ENCODE measurements at places on chromosomes 1 and 21.

GRCh38 chr1:25802915-25803314, 2.9 kb downstream of the SELENON start:
- no peak for DNase-seq

- DNase-seq, result peak; percentile 41
These were observed 5.0 kb downstream of the HAPLN2 start for GRCh38 chr1:156623946-156624813.

GRCh38 chr1:53473463-53473862, 14.3 kb downstream of the DMRTB1 start:
- DNase-seq, result no peak

DNA sequence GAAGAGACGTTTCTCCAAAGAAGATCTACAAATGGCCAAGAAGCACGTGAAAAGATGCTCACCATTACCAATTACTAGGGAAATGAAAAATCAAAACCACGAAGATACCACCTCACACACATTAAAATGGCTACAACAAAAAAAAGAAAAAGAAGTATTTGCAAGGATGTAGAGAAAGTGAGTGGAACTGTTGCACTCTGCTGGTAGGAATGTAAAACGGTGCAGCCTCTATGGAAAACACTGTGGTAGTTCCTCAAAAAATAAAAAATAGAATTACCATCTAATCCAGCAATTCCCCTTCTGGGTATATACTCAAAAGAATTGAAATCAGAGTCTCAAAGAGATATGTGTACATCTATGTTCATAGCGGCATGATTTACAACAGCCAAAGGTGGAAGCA, 115.4 kb upstream of the EDN2 start:
- DNase-seq, result no peak

- DNase-seq, result peak; percentile 36
These were observed 433 bp upstream of the DMBX1 start for GRCh38 chr1:46489169-46489637.

DNA sequence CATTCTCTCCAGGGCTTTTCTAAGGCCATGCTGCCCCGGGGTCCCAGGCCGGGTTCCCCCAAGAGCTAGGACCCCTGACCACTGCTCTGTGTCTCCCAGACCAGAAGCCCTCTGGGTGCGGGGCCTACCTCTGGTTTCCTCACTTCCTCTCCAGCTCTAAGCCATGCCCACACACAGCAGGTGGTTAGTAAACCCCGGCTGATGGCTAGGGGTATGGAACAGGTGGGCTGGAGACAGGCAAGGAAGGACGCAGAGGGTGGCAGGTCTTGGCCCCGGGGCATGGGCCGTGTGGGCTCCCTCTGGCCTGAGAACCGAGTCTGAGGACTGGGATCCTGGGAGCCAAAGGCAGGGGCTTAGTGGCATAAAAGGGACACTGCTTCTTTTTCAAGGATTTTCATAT, 15.9 kb upstream of the PLCH2 start:
- no peak for DNase-seq

GRCh38 chr1:162970021-162970420, 99.1 kb upstream of the RGS4 start:
- no peak for DNase-seq

- DNase-seq, result no peak
These were observed 375.1 kb downstream of the NPHP4 start for GRCh38 chr1:5617179-5617520.

DNA sequence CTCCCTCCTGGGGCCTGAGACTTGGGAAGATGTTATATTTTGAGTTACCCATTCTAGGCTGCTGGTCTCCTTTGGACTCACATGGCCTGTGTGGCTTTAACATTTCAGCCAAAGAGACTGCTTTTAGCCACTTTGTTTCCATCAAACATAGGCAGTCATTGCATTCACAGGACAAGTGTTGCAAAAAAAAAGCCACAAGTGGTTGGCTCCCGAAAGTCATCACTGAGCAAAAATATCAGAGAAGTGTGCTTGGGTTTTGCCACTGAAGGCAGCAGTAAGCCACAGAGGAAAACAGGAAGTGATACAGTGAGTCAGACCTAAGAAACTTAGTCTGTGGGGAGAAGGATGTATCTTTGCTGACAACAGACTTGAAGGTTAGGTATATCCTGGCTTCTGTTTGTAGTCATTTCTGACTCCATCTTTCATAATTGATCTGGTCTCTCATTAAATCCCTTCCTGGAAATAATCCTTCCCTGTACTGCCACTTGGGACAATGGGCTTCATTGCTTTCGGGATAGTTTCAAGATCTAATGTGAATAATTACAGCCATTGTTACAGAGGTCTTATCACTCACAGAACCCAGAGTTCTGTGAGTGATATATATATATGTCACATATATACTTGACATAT, 80.9 kb downstream of the COLGALT2 start:
- no peak for DNase-seq

- DNase-seq, result no peak
These were observed 19.8 kb downstream of the SH3BP5L start for GRCh38 chr1:248805876-248806275.

DNA sequence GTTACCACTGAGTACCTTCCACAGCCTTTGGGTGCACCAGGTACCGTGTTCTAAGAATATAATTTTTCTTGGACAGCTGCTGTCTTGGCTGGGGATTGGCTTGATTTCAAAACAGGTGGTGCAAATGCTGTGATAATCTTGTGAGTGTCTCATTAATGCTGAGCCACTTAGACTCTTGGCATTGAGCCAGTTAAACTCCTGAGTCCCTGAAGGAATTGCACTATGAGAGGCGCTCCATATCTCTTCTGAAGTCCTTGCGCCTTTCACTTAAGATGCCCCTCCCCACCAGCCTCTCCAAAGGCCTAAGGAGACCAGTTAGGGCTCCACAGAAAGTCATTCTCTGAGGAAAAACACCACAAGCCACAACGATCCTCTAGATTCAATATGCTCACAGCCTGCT, 51.0 kb downstream of the BACH1 start:
- DNase-seq, result no peak

- no peak for DNase-seq
These were observed 2.1 kb downstream of the CAPZB start for GRCh38 chr1:19483261-19483660.

GRCh38 chr1:31784356-31785019, 20.3 kb upstream of the ADGRB2 start:
- no peak for DNase-seq

DNA sequence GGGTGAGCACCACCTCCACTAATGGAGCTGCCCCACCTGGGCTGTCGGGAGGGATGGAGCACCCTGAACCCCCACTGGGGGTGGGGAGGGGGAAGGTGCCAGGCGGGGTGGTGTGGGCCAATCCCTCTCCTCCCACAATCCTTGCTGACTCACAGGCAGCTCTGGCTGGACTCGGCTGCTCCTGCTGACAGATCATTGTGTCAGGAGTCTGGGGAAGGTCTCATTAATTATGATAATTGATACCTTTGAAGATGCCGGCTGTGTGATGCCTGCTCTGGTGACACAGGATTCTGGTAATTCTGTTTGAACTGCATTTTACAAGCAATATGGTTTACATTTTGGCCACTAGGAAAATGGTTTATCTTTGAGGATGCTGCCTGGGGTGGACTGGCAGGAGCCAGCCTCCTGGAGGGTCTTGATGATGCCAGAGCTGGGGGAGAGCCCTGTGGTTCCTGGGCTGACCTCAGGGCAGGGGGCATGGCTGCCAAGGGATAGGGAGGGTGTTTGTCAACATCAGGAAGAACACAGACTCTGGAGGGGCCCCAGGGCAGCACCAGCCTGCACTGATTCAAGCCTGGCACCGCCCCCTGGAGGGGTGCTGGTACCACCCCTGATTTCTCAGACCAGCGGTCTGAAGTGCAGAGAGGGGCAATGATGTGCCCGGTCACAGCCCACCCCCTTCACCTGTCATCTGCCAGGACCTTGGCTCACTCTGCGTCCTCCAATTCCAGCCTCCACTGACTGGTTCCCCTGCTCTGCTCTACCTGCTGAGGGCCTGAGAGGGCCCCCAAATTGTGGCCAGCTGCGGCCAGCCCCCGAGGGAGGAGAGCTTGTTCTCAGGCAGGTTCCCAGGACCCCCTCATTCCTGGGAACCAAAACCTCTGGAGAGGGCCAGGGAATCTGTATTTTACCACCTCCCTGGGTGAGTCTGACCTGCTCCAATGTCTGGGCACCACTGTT, 338.8 kb downstream of the MATN1 start:
- DNase-seq, result no peak

DNA sequence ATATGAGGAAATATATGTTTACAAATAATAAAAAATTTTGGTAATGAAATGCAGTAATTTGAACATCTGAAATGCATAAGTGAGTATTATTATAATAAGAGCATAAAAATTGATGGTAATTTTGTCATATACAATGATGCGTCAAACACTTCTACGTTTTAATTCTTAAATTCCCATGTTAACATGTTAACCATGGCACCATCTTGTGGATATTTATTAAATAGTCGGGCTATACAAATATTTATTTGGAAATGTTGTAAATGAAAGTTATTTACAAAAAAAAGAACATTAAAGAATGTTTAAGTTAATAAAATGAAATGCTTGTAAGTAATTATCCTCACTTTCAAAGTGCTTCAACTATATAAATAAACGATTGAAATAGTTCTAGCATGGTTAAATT, 57.2 kb upstream of the C1orf185 start:
- no peak for DNase-seq

DNA sequence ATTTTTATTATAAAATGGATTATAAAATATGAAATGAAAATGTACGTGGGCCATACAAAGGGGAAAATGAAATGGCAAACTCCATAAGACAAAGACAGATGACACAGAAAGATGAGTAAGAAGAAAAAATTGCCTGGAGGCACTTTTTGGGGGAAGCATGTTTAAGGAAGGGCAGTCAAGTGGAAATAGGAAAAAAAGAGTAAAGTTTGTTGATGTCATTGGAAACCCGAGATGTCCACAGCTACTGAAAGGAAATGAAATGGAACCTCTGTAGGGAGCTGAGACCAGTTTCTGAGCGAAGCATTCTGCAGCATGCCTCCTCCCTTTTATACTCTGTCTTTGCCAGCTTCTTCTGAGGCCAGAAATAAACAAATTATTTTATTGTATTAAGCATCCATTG, 203.4 kb upstream of the UBE2U start:
- DNase-seq, result no peak

DNA sequence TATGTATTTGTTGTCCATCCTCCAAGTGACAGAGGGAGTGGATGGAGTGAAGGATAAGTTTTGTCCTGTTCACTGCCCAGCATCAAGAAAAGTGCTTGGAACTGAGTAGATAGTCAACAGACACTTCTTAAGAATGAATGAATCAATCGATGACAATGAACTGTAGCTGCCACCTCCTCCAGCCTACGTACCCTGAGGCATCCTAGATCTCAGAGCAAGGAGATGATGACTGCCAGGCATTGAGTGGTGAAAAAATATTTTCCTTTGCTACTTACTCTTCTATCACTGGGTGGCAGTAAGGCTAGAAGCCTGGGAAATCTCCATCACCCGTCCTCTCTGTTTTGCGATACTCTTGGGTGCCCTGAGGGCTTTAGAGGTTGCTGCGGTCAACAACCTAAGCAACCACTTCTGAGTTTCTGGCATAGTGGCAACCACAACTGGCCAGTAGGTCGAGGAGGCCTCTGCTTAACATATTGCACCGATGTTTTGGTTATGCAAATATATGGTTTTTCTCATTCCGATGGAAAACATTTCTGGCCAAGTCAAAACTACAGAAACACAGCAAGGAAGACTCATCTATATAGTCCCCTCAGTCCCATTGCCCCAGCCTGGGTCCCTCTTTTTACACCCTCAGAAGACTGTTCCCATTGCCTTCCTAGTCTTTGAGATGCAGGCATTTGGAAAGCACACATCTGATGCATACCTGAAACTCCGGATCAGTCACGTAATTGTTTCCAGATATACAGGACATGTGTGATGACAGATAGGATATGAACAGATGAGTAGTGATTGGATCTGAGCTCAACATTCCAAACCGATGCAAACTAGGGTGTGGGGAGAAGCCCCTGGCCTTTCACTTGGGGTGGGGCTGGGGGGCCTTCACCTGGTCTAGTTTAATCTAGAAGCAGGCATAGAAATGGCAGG, 136.8 kb downstream of the RUNX1 start:
- no peak for DNase-seq

GRCh38 chr21:28489162-28489561, 503.5 kb downstream of the LTN1 start:
- no peak for DNase-seq

DNA sequence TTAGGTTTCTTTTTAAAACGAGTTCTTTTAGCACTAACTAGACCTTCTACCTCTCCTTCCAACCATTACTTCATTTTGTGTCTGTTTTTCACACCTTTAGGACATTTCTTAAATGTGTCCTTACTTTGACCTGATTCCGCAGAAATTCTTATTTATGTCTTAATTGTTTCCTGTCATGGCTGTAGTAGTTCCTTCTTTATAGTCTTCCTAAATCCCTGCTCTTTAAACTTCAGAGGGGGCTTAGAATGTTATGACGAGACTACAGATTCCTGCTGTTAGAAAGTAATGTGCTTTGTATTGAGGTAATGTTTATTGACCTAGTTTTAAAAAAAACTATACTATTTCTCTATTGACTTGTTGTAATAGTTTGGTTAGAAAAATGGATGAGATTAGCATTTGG, 70.4 kb downstream of the HMCN1 start:
- no peak for DNase-seq

- no peak for DNase-seq
These were observed at the start of gene ROR1 for GRCh38 chr1:63773815-63774616. ROR1 (plus strand) TSS chr1:63774017.

- DNase-seq, result no peak
These were observed 1.0 kb downstream of the DDAH1 start for GRCh38 chr1:85463731-85464496.

- DNase-seq, result peak; percentile 45
These were observed 1.8 kb downstream of the DISC1 start for GRCh38 chr1:231628207-231628876.

DNA sequence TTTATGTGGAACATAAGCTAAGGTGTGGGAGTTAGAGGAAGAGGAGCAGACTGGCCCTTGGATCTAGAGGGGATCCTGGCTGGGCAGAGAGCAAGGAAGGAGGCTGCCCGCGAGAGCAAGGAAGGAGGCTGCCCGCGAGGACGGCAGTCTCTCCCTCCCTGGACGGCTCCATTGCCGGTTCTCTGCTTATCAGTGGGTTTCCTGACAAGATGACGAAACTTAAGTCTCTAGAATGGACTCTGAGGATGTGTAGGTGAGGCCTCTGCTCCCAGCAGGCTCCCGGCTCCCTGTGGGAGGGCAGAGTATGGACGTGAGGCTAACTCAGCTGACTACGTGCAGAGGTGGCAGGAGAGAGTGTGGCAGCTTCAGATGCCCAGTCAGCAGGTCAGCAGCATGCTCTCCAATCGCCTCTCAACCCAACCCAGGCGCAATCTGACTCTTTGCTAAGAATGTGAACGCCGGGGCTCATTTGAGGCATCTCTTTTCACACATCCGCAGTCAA, 6.1 kb downstream of the MYBPHL start:
- DNase-seq, result no peak

- DNase-seq, result peak; percentile 75
These were observed 6.6 kb downstream of the LIN28A start for GRCh38 chr1:26417111-26417759.

DNA sequence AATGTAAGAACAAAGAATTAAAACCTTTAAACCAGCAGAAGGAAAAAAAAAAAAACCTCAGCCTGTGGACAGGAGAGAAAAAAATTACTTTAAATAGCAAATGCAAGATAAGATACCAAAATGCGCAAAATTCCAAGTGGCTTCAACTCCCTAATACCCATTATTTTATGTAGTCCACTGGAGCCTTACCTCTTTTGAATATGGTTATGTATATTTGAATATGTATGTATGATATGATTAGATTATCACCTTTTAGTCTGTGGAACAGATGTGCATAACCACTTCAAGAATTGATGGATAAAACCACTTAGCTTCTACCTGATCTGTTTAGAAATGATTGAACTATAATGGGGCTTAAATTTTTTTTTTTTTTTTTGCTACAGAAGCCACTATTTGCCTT, 52.4 kb upstream of the C1orf115 start:
- DNase-seq, result no peak
